Natural killer cell treated with Interleukin-12 subunit alpha and Interleukin-12 subunit beta and Interleukin-15 and Interleukin-18, amount 100 ng/mL, for 72 hours (primary cell): ENCODE measurements at places on chromosomes 4 and X. TPM values are rescaled to one million over a fixed set of nuclear protein-coding genes. Genes with fewer than 3 reads are reported as not detected.

Gene GAGE12F
- not detected for total RNA-seq

Gene XAGE3
- total RNA-seq: not detected

Gene ARHGAP10
- 7.4 TPM for total RNA-seq

Gene RTL3
- 0.14 TPM for total RNA-seq

Gene PDZD4
- total RNA-seq: 2.7 TPM

Gene SAGE1
- not detected for total RNA-seq

Gene POF1B
- not detected for total RNA-seq

Gene SLITRK4
- not detected for total RNA-seq

GRCh38 chr4:122539861-122540465 lies 80.9 kb downstream of the IL21 start:
- H3K27me3 ChIP-seq: no peaks in the 10 kb centered on the region
- no peak overlapping the region for H3K4me3 ChIP-seq
- no peak for DNase-seq
- H3K4me1 ChIP-seq: peaks cover 14% of the 10 kb centered on the region

DNA sequence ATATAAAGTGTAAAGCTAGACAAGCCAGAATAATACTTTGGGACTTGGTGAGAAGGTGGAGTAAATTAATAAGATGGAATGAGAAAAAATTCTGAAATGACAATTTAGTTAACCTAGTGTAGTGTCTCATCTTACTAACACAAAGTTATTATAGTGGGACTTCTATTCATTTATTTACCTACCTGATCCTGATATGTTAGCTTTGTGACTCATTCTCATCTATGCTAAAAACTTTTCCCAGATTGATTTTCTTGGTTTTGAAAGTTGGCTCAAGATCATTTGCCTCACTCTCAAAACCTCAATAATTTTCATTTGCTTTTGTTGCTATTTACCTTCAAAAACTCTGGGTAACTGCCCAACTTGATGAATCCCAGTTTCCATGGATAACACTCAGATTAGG lies 698.6 kb downstream of the SH3BGRL start:
- DNase-seq: no peak
- no peaks in the 10 kb centered on the region for H3K4me1 ChIP-seq
- H3K36me3 ChIP-seq: no peaks in the 10 kb centered on the region
- H3K27me3 ChIP-seq: no peaks in the 10 kb centered on the region
- H3K4me3 ChIP-seq: no peak overlapping the region
- no peak overlapping the region for H3K27ac ChIP-seq

GRCh38 chr4:53005149-53005546 lies 143.0 kb downstream of the RASL11B start:
- DNase-seq: no peak
- no peak overlapping the region for H3K27ac ChIP-seq
- no peaks in the 10 kb centered on the region for H3K27me3 ChIP-seq
- no peaks in the 10 kb centered on the region for H3K36me3 ChIP-seq
- H3K4me1 ChIP-seq: peaks cover 22% of the 10 kb centered on the region
- H3K4me3 ChIP-seq: no peak overlapping the region

- no peak overlapping the region for H3K4me3 ChIP-seq
- no peaks in the 10 kb centered on the region for H3K27me3 ChIP-seq
- H3K36me3 ChIP-seq: peaks cover 39% of the 10 kb centered on the region
- H3K4me1 ChIP-seq: peaks cover 56% of the 10 kb centered on the region
- no peak overlapping the region for H3K27ac ChIP-seq
- no peak for DNase-seq
These were observed 129.9 kb downstream of the TET2 start for GRCh38 chr4:105276361-105277104.

DNA sequence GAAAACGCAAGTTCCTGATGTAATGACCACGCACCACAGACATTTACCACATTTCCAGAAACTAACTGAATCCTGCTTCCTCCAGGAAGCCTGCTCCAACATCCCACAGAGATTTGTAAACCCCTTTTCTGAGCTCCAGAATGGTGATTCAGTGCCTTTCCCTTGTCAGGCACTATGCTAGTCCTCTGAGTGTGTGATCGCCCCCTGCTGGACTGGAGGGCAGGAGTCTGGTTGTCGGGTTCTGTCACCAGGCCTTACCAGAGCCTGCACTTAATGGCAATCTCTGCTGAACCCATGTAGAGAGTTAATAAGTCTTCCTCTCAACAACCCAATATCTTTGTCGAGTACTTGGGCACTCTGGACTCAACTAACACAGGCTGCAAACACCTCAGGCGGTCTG lies 14.5 kb upstream of the KDM5C start:
- H3K27ac ChIP-seq: no peak overlapping the region
- H3K36me3 ChIP-seq: no peaks in the 10 kb centered on the region
- peaks cover 7% of the 10 kb centered on the region for H3K27me3 ChIP-seq
- DNase-seq: peak; percentile 23

- DNase-seq: no peak
- H3K36me3 ChIP-seq: peaks cover 5% of the 10 kb centered on the region
- no peak overlapping the region for H3K27ac ChIP-seq
- no peak overlapping the region for H3K4me3 ChIP-seq
- no peaks in the 10 kb centered on the region for H3K27me3 ChIP-seq
- no peaks in the 10 kb centered on the region for H3K4me1 ChIP-seq
These were observed 484.3 kb upstream of the FAT1 start for GRCh38 chr4:187207931-187208330.

GRCh38 chrX:68647156-68647957 lies at the start of gene STARD8:
Gene STARD8 (plus strand): TSS chrX:68647666. CDS start chrX:68647883, 217 bp downstream.
- peaks cover 10% of the 10 kb centered on the region for H3K27me3 ChIP-seq
- H3K36me3 ChIP-seq: no peaks in the 10 kb centered on the region
- H3K4me1 ChIP-seq: no peaks in the 10 kb centered on the region
- DNase-seq: no peak

- peaks cover 3% of the 10 kb centered on the region for H3K4me1 ChIP-seq
These were observed 74.9 kb downstream of the MAB21L2 start for GRCh38 chr4:150656891-150657290.

GRCh38 chr4:74166135-74166534 lies 8.2 kb downstream of the MTHFD2L start:
- peaks cover 8% of the 10 kb centered on the region for H3K36me3 ChIP-seq
- peaks cover 7% of the 10 kb centered on the region for H3K4me1 ChIP-seq
- H3K4me3 ChIP-seq: no peak overlapping the region
- H3K27me3 ChIP-seq: no peaks in the 10 kb centered on the region
- no peak overlapping the region for H3K27ac ChIP-seq
- no peak for DNase-seq

DNA sequence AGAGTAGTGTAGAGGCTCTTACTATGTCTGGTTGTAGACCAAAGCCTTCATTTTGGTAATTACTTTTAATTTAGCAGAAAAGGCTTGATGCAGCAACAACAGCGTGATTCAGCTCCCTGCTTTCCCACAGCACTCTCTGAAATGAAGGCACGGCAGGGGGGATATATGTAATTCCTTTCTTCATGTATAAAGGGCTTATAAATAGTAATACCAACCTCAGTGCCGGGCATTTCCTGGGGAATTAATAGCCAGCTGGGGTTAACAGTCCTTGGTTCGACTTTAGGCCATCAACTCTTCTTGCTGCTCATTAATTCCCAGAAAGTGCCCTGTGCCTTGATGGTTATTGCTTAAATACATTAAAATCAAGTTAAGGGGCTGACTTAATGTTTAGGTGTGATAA lies 669.0 kb downstream of the ZNF674 start:
- no peaks in the 10 kb centered on the region for H3K36me3 ChIP-seq
- no peak overlapping the region for H3K4me3 ChIP-seq
- no peak for DNase-seq
- no peak overlapping the region for H3K27ac ChIP-seq
- H3K27me3 ChIP-seq: peaks cover 10% of the 10 kb centered on the region

DNA sequence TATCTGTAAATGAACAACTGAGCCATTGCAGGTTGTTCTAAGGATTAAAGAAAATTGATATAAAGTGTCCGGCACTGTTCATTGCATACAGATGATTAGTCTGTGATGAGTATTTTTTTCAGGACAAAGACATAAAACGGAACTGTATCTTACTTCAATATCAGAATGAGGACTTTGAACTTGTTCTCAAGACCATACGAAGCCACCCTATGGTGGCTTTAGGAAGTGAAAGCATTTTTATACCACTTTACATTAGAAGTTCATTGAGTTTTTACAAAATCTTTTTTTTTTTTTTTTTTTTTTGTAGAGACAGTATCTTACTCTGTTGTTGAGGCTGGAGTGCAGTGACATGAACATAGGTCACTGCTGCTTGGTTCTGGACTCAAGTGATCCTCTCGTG lies 45.2 kb upstream of the TRIM2 start:
- no peaks in the 10 kb centered on the region for H3K36me3 ChIP-seq
- H3K4me1 ChIP-seq: peaks cover 12% of the 10 kb centered on the region
- H3K4me3 ChIP-seq: no peak overlapping the region
- no peak overlapping the region for H3K27ac ChIP-seq
- DNase-seq: no peak

DNA sequence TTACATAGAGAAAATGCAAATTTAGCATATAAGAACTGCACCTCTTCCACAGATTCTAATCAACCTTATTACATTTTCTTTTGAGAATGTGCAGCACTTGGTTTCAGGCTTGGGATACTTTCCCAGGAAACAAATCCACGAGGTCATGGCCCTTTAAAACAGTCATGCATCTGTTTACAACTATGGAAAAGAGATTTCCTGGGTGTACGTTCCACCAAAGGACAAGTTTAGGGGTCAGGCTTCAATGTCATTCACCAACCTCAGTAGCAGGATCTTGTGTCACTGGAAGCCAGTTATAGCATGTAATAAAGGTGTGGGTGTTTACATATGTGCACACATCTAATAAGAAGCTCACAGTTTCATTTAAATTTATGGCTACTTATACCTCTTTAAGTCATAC lies 30.7 kb downstream of the EREG start:
- H3K4me1 ChIP-seq: peaks cover 7% of the 10 kb centered on the region
- H3K27me3 ChIP-seq: no peaks in the 10 kb centered on the region
- H3K36me3 ChIP-seq: no peaks in the 10 kb centered on the region
- H3K27ac ChIP-seq: no peak overlapping the region
- no peak overlapping the region for H3K4me3 ChIP-seq

DNA sequence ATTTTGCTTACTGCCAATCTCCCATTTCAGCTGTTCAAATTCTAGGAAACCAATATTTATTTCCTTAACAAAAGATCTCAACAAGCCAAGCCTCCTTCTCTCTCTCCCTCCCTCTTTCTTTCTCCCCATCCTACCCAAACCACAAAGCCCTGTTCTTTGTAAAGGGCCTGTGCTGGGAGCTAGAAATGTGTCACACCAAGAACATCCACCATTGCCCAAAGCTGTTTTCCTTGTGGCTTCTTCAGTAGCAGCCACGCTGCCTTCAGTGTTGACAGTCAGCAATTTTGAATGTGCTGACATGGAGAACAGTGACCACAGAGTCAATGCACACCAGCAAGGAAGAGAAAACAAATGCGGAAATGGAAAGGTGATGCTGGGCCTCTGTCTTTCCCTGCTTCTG lies 203.0 kb downstream of the MAML3 start:
- H3K4me3 ChIP-seq: peak overlapping the region; percentile 73
- peaks cover 11% of the 10 kb centered on the region for H3K36me3 ChIP-seq
- H3K27ac ChIP-seq: peak overlapping the region; percentile 83

- H3K27ac ChIP-seq: no peak overlapping the region
- H3K4me3 ChIP-seq: no peak overlapping the region
- DNase-seq: no peak
- no peaks in the 10 kb centered on the region for H3K27me3 ChIP-seq
- no peaks in the 10 kb centered on the region for H3K4me1 ChIP-seq
These were observed 309.9 kb downstream of the ARAP2 start for GRCh38 chr4:35934320-35934981.

DNA sequence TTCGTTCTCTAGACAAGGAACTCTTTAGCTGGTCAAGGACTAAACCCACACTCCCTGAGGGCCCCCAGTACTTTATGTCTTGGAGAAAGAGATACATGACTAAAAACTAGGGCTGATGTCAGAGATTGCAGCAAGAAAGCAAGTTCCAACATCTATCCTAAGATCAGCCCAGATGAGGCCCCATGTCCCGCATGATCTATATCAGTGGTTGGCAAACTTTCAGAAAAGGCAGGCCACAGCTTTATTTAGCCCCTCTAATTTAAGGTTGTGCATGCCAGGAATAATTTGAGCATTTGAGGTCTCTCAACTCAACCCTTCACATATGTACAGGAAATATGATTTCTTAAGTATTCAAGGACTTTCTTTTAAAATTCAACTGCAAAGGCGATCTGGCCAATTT lies 44.1 kb upstream of the FRMD7 start:
- no peak overlapping the region for H3K4me3 ChIP-seq
- DNase-seq: no peak
- no peak overlapping the region for H3K27ac ChIP-seq
- no peaks in the 10 kb centered on the region for H3K36me3 ChIP-seq
